ENCODE measurements at places on chromosomes 16 and 17.

DNA sequence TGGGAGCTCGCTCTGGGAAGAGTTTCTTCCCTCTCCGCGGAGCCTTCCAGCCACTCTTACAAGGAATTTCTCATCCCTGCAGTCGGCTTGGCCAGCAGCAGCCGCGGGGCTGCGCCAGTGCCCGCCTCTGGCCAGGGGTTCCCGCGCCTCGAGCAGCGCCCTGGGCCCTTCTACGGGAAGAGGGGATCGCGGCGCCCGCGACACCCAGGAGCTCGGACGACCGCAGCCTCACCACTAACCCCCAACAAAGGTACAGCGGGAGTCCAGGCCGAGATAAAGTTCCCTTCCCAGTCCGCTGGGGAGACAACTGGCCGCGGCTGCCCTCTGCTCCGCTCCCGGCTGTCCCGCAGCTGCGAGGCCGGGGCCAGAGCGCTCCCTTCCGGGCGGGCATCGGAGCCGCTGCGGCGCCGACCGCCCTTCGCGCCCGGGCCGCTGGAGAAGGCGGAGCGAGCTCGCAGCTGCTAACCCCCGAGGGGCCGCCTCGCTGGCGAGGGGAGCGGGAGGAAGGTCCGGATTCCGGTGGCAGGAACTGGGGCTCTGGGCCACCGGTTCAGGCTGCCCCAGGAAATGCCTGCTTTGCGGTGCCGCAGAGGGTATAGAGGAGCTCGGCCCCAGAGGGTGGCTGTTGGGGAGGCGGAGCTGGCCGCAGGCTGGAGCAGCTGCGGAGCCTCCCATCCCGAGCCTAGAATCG is 3.6 kb upstream of the HS3ST3B1 start:
- DNase-seq = peak; percentile 90

- peak; percentile 42 for DNase-seq
Measured at GRCh38 chr17:74964988-74965622, 7.5 kb downstream of the HID1 start.

GRCh38 chr16:60636117-60636516 is 1400.1 kb downstream of the CDH8 start:
- DNase-seq = no peak

DNA sequence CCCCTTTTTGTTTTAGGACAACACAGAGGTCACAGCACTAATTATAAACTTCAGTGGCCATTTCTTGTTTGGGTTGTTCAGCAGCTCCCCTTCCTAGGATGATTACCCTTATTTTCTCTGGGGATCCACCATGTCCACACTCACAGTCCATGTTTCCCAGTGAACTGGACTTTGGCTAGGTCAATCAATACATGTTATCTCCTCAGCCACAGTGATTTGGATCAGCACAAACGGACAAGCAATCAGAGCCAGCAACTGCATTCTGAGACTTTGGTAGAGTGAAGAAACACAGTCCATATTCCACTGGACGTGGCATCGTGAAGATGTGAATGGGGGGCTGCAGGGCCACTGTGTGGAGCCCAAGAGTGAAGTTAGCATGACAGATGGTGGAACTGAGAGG is 4.6 kb downstream of the TMEM220 start:
- no peak for DNase-seq

DNA sequence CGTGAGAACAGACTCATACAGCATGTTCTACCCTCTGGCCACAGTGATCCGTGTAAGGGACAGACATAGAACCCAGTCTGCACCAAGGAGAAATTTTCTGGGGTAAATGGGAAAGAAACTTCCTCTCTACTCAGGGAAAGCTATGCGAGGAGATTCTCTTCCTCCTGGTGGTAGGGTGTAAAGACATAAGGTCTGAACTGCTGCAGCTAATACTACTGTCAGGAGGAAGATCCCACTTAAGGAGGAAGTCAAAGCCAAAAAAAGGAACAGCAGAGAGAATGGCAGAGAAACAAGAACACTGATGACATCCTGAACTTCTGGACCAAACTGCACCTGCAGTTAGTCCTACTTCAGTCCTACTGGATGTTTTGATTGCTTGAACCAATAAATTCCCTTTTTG is 7.1 kb upstream of the TM4SF5 start:
- DNase-seq = no peak

- no peak for DNase-seq
Measured at GRCh38 chr16:87489434-87490045, 3.3 kb downstream of the ZCCHC14 start.

DNA sequence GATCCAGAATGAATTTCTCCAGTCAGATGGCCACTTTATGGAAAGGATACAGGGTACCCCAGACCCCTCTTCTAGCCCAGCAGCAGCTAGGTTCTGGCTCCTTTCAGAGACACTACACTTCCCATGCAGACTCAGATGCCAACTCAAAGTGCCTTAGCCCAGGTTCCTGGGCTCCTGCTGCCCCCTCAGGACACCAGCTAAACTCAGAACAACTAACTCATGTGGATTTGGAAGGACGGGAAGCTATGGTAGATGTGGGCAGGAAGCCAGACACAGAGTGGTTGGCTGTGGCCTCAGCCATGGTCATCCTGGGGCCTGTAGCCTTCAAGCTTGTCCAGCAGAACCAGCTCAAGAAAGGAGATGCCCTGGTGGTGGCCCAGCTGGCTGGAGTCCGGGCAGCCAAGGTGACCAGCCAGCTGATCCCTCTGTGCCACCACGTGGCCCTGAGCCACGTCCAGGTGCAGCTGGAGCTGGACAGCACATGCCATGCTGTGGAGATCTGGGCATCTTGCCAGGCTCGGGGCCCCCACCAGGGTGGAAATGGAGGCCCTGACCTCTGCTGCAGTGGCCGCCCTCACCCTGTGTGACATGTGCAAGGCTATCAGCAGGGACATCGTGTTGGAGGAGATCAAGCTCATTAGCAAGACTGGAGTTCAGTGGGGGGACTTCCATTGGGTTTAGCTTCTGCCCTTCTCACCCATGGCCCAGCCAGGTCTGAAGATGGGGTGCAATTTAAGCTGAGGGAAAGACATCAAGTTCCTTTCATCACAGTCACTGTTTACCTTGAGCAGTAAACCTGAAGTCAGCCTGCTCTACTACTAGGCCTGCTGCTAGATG is 111.8 kb downstream of the N4BP1 start:
- DNase-seq = no peak

GRCh38 chr16:56830669-56831068 is 34.3 kb upstream of the SLC12A3 start:
- DNase-seq = no peak

- no peak for DNase-seq
Measured at GRCh38 chr17:57994436-57994835, 6.4 kb upstream of the VEZF1 start.

GRCh38 chr16:72094266-72094610 is 591 bp downstream of the DHX38 start:
- DNase-seq = no peak

- no peak for DNase-seq
Measured at GRCh38 chr17:57584050-57584551, 161.0 kb downstream of the CCDC182 start.

- no peak for DNase-seq
Measured at GRCh38 chr17:70242781-70243437, 73.6 kb downstream of the KCNJ2 start.

GRCh38 chr17:36506831-36507230 is 20.4 kb downstream of the ZNHIT3 start:
- DNase-seq = no peak
